ENCODE measurements at places on chromosomes 7 and 10.

- DNase-seq, result no peak
These were observed 651 bp upstream of the ARPC1A start for GRCh38 chr7:99325001-99325493.

GRCh38 chr7:1026721-1027161, 17.6 kb upstream of the GPR146 start:
- DNase-seq, result no peak

DNA sequence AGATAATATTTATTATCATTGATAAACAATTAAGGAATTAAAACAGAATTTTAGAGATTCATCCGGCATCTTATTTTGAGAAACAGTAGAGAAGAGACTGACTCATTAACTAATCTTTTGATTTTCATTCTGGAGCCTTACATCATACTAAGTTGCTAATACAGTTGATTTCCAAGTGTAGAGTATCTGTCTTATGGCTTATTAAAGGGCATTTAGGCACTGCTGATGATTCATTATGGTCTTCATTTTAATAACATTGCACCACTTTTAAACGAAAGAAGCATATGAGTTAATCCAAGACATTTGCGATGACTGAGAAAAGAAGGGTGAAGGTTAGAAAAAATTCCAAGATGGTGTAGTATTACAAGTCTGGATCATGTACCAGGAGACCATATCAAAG, 186.0 kb upstream of the CACNA2D1 start:
- no peak for DNase-seq

DNA sequence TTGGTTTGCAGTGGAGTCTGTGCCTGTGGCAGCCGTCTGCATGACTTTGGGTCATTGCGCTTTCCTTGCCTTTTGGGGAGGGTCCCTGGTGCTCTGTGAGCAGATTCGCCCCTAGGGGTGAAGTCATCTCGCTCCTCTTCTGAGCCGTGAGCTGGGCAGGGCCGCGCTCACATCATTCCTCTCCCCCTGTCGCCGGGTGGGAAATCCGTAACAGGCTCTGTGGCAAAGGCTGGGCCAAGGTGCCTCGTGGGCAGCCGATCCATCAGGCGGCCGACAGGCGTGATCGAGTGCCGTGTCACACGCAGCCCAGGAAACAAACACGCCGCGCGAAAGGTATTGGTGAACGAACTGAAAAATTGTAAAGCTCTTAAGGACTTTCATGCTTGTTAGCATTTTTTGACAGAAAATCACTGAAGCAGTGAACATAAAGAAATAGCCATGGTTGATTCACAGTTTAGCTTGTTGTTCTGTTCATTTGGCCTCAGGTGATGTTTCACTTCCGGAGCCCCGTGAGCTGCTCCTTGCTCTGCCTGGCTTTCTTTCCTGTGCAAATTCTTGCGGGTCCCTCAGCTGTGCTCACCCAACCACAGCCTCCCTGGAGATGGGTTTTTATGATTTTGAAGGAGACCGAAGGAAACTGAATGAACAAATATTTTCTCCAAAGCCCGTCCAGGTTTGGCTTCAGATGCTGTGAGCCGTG, 122.1 kb downstream of the NKX6-2 start:
- no peak for DNase-seq

- DNase-seq, result no peak
These were observed 59.2 kb downstream of the HSPA12A start for GRCh38 chr10:116683166-116683565.

- DNase-seq, result no peak
These were observed 52.4 kb upstream of the RHEB start for GRCh38 chr7:151572136-151572535.

DNA sequence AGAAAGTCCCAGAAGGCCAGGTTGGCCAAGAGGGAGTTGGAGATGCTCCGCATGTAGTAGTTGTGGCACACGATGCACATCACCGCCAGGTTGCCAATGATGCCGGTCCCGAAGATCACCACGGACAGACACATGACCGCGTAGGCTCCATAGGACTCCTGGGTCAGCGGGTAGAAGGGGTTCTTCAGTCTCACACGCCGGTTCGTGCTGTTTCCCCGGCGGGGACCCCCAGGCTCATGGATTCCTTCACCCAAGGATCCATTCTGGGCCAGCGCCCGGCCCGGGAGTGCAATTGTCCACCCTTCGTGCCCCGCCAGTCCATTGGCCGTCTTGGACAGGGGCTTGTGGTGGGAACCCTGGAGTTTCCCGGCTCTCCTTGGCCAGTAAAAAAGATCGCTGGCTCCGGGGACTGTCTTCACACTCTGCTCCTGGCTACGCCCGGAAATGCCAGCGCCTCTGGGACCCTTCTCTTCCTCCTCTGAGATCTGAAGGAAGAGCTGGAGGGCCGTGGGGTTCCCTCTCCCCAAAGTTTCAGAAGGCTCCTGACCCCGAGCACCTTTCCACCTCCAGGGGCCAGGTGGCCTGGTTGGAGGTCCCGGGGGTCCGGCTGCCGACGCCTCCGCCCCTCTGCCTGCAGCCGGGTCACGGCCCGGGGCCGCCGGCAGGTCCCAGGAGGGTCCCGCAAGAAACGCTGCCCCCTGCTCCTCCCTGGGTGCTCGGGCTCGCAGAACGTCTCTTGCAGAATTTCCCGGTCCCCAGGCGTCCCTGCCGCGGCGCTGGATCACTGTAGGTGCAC, 1.3 kb downstream of the GPR37 start:
- DNase-seq, result no peak

- DNase-seq, result no peak
These were observed 41.5 kb downstream of the PSPH start for GRCh38 chr7:56009695-56010094.

GRCh38 chr10:127013691-127014473, 108.7 kb downstream of the DOCK1 start:
- DNase-seq, result no peak

DNA sequence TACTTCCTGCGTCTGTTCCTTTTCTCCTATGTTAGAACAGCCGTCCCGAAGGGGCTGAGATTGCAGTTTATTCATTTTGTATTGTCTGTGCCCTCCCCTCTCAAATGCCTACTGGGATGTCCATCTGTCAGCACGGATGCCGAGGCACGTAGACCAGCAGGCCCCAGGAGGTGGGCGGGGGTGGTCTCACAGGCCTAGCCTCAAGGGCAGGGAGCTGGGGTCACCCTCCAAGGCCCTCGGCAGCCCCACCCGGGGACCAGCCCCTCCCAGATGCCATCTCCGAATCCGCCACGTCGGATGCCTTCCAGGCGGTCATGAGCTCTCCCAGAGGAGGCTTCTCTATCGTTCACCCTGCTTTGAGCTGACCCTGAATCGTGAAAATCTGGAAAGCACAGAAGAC, 59.7 kb downstream of the ELFN1 start:
- no peak for DNase-seq

- no peak for DNase-seq
These were observed 61.6 kb downstream of the LSM5 start for GRCh38 chr7:32428546-32428945.

DNA sequence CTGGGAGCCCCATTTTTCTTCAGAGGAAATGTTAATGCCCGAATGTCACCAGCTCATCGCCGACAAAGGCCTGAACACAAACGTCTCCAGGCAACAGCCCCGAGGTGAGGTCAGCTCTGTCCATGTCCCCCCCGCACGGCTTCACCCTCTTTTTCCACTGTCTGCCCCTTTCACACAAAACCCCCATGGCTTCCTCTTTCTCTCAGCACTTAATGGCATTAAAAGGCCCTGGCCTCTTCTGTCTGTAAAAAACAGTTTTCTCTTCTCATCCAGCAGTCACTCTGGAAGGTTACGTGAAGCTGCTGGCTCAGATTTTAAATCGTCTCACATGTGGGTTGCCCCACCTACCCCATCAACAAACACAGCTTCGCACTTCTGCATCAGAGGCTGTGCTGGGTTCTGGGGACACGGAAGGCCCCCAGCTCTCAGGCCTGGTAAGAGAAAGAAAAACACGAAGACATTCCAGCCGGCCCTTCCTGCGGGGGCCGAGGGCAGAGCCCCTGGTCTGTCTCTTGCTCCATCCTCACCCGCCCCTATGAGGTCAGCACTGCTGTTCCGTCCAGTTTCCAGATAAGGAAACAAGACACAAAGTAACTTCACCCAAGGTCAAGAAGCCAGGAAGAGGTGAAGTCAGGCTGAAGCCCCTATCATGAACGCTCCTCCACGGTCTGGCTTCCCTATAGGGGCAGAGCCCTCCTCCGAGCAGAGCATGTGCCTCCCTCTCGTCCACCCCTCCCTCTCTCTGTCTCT, 91.1 kb upstream of the PDGFA start:
- DNase-seq, result no peak

DNA sequence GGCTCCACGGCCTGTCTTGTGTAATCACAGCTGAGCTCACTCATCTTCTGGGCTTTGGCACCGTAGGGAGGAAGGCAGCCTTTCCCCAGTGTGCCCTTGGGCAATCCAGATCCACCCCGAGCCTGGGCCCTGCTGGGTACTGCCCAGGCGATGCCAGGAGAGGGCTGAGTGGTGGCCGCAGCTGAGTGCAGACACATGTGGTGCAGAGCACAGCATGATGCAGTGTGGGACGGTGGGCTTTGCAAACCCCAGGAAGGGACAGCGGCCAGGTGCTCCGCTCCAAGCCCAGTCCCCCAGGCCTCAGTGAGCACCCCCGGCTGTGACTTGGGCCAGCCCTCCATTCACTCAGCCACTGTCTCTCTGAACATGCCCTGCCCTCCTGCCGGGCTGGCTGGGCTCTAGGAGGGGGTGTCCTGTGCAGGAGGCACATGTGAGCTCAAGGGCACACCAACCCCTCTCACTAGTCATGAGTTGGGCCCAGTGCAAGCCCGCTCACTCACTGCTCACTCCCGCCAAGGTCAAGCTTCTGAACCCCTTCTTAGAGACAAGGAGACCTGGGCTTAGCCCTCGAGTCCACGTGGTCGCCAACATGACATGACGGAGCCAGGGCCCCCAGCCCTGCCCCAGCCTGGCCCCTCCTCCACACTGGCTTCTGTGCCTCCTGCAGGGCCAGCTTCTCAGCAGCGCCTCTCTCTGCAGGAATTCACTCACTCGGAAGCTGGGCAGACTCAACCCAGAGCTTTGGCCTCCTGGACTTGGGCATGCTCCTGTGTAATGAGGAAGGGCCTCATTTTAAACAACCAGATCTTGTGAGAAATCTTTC, 77.5 kb upstream of the INSIG1 start:
- DNase-seq, result no peak

DNA sequence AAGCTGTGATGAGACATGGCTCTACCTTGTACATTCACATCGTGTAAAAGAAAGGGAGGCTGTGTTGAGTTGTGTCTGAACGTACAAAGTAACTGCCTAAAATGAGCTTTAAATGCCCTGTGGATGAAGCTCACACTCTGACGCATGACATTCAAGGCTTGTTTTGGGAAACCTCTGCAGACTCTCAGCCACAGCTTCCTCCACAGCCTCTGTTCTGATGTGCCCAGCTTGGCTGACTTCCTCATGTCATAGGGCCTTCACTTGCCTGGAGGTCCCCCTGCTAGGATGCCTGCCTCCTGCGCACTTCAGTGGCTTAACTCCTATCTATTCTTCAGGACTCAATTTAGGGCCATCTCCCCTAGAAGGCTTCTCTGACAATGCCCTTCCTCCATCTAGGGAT, 230.0 kb upstream of the HABP2 start:
- no peak for DNase-seq

GRCh38 chr7:41582116-41582515, 120.8 kb downstream of the INHBA start:
- no peak for DNase-seq

DNA sequence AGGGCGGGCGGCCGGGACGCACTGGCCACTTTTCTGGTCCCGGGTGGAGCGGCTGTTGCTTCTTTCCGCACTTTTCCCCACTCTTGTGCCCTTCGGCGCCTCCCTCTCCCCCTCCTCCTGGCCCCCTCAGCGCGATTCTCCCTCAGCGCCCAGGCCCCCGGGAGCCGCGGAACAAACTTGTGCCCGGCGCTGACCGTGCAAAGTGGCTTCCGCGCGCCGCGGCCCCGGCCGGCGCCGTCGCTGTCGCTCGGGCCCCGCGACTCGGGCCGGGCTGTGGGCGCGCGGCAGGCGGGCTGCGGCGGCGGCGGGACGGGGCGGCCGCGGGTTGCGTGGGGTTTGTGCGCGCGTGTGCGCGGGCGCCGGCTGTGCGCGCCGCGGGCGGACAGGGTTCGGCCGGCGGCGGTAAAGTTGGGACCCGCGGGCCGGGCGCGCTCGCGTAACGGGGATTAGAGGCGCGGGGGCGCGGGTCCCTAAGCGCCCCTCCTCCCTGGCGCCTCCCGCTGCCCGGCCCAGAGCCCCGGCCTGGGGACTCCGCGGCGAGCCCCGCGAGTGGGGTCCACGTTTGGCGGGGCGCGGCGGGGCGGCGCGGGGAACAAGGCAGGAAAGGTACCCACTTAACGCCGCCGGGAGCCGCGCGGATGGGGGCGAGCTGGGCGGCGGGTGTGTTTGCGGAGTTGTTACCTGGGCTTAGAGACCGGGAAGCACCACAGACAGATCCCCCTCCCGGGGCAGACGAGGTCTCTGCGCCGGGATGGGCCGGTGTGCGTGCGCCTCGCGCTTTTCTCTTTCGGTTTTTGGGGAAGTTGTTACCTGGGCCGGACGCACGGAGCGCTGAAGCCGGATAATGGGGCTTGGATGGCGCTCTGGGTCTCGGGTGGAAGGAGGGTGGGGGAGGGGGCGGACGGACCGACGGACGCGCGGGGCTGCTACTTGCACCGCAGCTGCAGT, 860 bp downstream of the ZEB1 start:
- peak; percentile 39 for DNase-seq

DNA sequence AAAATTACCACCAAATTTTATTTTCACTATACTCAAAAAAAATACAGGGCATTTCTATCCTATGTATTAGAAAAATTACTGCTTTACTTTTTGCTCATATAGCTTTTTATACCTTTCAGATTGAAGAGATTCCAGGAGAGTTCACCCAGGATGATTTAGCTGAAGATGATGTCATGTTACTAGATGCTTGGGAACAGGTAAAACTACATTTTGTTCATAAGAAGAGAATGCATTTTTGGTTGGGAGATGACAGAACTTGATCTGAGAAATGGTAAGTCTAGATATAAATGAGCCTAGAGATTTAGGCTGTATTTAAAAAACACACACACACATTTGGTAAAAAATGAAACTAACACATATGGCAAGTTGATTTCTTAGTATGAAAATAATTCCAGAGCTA, 38.1 kb upstream of the ARL4A start:
- DNase-seq, result no peak

- no peak for DNase-seq
These were observed 55.7 kb downstream of the TMEM209 start for GRCh38 chr7:130149281-130150139.

- DNase-seq, result no peak
These were observed 201.8 kb downstream of the NSUN6 start for GRCh38 chr10:18449611-18450026.

- DNase-seq, result no peak
These were observed 10.0 kb downstream of the HHEX start for GRCh38 chr10:92699518-92700381.

DNA sequence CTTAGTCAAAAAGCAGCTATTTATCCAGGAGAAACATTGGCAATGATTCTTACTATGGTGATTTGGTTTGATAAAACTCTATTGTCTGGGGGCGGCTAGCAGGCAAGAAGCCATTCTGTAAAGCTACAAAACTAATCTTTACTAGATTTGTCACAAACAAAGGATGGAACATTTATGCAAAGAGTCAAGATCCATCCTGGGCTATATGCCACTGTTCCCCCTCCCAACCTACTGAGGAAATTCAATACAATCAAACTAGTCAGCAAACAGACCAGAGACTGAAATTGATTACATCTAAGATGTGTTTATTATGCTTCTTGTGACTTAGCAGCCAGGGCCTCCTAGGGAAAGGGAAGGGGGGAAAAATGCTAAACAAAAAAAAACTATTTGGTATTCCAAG, 397.6 kb downstream of the GPAM start:
- DNase-seq, result no peak
